ENCODE measurements at places on chromosomes 7 and 10.
A peak's percentile ranks its signal among the peaks of the same experiment; 100 is the strongest.

GRCh38 chr10:15387021-15387420 lies 15.9 kb upstream of the FAM171A1 start:
- DNase-seq, result no peak

- DNase-seq, result no peak
These were observed 176.3 kb upstream of the MEOX2 start for GRCh38 chr7:15862781-15863165.

- no peak for DNase-seq
These were observed 101.1 kb upstream of the TARP start for GRCh38 chr7:38374507-38374906.

GRCh38 chr10:70866424-70866823 lies 21.9 kb downstream of the PCBD1 start:
- DNase-seq, result no peak

DNA sequence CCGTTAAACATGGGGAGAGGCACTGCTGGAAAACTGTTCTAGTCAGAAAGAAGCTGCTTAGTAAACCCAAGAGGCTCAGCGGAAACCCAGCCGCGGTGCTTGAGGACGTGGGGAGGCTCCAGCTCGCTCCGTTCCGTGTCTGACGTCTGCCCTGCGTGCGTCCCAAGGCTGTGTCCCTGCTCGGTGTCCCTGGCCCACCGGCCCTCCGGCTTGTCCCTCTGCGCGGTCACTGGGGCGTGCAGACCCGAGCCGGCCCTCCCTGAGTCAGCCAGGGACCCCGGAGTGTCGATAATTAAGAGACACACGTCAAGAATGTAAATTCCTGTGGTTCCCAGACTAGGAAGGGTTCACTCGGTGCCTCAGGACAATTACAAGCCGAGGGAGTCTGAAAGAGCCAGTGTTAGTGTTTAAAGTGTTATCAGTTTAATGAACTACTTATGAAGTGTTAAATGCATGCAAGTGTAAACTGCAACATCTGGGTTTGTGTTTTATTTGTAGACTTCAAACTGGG lies 98.9 kb downstream of the WDR11 start:
- peak; percentile 41 for DNase-seq
